ENCODE measurements at places on chromosomes 3 and 15. TPM values are rescaled to one million over a fixed set of nuclear protein-coding genes. Genes with fewer than 3 reads are reported as not detected.

The TRMT10C gene
- total RNA-seq = 13.2 TPM

The SNTN gene
- not detected for total RNA-seq

The SLC12A1 gene
- not detected for total RNA-seq

The C3orf49 gene
- not detected for total RNA-seq
